Spinal cord (tissue), 10 donors: ENCODE measurements at places on chromosomes 5 and 9. TPM values are rescaled to one million over a fixed set of nuclear protein-coding genes. Genes with fewer than 3 reads are reported as not detected.

TOR4A gene
- 3.5 TPM for total RNA-seq

ZFP37 gene
- total RNA-seq: 12.6 TPM

FAM221B gene
- total RNA-seq: not detected

ISCA1 gene
- 89.1 TPM for total RNA-seq

IGFBPL1 gene
- 6.7 TPM for total RNA-seq

CCIN gene
- 0.50 TPM for total RNA-seq
